ENCODE measurements at places on chromosomes 1 and 21.

DNA sequence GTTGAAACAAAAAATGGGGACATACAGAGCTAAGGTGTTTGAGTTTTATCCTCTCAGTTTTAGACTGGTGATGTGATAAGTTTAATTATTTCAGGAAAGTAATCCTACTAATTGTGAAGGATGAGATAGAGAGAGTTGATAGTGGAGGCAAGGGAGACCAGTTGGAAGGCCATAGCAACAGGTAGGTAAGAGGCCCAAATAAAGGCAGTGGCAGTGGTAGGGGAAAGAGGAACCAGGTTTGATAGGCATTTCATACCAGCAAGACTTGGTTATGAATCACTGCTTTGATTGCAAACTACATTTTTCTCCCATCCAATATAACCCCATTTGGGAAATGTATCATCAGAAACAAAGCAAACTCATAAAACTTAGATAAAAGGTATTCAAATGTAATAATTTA is 63.1 kb upstream of the SH3GLB1 start:
- DNase-seq: no peak

DNA sequence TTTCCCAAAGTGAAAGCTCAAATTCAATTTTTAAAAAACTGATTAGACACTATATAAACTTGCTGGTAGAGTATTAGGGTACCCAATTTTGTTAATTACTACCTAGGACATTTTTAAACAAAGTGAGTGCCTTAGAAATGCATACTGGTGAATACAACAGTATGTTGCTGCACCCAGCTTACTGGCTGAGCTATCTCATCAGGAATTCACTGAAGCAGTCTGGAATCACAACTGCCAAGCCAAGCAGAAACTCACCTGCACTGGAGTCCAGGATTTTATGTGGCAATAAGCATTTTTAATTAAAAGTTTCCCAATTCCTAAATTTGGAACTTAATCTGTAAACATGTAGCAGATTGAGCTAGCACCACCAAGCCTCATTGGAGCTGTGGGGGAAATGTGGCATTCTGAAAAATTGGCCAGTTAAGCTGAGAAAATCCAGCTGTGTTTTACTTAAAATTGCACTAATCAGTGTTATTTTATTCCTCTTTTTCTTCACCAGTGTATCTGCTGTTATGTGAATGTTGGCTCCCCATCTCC is 61.8 kb downstream of the CLEC20A start:
- no peak for DNase-seq

GRCh38 chr1:114510274-114511031 is 550 bp downstream of the TRIM33 start:
- DNase-seq: peak; percentile 51

- no peak for DNase-seq
These were observed 17.4 kb downstream of the DYNLT5 start for GRCh38 chr1:66769512-66770229.

GRCh38 chr1:14108356-14109275 is 408.6 kb downstream of the PRDM2 start:
- no peak for DNase-seq

- no peak for DNase-seq
These were observed 28.5 kb upstream of the RNF2 start for GRCh38 chr1:185016880-185017279.

GRCh38 chr1:61042466-61043009 is 39.8 kb upstream of the NFIA start:
- DNase-seq: no peak

- DNase-seq: no peak
These were observed 47.4 kb upstream of the DOCK7 start for GRCh38 chr1:62735491-62736171.

- peak; percentile 56 for DNase-seq
These were observed 263.6 kb downstream of the DUSP10 start for GRCh38 chr1:221478050-221478949.

- no peak for DNase-seq
These were observed 579.6 kb downstream of the AMY1C start for GRCh38 chr1:104329278-104329677.

DNA sequence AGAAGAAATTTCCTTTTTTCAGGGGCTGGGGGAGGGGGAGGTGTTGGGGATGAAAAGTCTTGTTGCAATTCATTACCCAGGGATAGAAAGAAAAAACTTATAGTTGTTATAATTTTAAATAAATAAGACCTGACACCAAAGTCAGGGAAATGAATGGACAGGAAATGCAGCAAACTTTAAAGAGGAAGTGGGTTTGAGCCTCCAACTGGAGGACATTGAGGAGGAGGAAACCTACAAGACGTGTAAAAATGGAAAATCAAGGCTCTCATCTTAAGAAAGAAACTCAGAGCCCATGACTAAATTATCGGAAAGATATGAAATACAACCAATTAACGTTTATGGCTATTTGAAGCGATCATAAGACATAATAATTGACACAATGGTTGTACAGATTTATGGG is 54.4 kb downstream of the NIBAN1 start:
- DNase-seq: no peak

DNA sequence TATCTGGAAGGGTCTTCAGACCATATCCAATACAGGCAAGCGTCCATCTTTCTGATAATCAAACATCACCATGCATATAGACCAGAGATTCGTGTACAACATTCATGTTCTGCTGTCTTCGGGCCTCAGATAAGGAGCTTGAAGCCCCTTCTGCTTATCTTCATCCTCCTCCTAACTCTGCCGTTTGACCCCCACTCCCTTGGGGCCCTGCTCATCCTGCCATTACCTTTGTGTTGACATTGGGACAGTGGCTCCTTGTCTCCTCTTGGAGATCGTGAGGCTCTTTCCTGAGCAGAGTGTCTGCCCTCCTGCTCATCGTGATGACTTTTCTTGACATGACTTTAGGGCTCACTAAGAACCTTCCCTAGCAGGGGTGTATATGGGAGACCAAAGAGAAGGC is 37.3 kb downstream of the ACTL8 start:
- no peak for DNase-seq

DNA sequence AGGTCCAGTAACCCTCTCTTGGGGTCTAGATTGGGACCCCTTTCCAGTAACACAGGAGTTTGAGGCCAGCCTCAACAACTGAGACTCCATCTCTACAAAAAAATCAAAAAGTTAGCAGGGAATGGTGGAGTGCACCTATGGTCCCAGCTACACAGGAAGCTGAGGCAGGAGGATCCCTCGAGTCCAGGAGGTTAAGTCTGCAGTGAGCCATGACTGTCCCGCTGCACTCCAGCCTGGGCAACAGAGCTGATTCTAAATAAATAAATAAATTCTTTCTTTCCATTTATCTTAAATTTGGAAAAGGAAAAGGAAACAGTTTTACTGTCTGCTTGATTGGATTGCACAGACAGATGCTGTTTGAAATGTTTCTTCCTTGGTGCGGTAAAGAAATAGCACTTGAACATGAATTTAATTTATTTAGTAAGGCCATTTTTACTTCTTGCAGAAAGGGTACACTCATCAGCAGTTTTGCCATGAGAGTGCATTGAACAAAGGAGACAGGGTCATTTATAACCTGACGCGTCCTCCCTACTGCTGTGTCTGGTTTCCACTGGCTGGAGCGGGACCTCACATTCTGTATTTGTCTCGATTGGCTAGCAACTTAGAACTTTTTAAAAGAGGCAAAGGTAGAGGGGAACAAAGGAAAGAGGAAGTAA is 37.0 kb upstream of the ZNF496 start:
- no peak for DNase-seq

DNA sequence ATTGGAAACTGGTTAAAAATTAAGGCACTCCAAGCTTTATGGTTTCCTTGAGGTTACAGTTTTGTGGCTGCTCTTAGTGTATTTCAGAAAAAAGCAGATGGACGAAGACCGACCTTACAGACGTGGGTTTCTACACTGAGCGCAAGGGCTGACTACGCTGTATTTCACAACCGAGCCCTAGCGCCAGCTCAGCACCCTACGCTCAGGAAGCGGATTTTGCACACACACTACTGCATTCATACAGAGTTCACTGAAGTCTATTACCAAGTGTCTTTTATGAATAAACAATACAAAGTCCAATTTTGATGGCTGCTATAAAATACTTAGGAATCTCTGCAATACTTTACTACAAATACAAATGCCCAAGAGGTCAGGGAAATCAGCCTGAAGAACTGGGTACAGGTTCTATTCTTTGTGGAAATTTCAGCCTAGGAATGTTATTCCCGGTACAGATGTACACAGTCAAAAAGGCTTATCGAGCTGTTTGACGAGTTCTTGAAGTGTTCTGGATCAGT is 23.8 kb downstream of the PTTG1IP start:
- no peak for DNase-seq

DNA sequence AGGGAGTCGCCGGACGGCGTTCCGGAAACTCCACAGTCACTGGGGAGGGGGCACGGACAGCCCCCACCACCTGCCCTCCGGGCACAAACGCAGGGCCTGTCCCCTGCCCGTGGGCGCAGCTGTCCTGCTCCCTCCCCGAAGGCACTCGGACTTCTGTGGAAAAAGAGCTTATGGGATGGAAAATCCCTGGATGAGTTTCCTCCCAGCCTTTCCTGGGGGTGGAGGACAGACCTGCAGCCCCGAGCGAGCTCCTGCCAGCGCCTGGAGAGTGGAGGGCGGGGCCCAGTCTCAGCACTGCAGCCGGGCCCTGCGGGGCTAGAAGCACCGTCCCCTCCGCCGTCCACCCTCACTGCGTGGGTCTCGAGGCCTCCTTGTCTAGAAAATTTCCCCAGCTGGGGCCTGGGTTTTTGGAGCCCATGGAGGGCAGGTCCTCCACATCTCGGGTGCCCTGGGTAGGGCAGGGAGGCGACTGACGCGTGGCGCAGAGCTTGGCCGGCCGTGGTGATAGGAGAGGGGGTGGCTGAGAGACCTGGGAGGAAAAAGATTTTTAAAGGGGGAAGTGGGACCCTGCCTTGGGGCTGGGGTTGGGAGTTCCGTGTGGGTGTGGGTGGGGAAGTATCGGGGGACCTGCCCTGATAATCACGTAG is 6.4 kb upstream of the COL6A1 start:
- DNase-seq: peak; percentile 76

DNA sequence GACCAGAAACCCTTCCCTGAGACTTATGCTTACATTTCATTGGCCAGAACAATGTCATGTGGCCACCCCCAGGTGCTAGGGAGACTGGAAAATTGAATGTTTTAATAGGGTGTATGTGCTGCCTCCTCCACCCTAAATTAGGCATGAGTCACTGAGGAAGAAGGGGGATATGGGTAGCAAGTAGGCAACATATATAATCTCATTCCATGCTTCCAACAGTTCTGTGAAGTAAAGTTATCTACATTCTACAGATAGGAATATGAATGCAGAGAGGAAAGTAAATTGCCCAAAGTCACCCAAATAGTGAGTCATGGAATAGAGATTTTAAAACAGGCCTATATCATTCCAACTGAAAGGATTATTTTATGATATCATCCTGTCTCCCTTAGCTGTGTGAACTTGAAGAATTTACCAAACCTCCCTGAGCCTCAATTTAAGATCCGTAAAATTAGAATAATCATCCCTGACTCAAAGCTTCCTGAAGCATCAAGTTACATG is 168.6 kb upstream of the FGGY start:
- no peak for DNase-seq

- DNase-seq: no peak
These were observed 66.7 kb downstream of the TEX35 start for GRCh38 chr1:178579562-178579961.

- no peak for DNase-seq
These were observed 1.9 kb upstream of the TPM3 start for GRCh38 chr1:154193821-154194220.

DNA sequence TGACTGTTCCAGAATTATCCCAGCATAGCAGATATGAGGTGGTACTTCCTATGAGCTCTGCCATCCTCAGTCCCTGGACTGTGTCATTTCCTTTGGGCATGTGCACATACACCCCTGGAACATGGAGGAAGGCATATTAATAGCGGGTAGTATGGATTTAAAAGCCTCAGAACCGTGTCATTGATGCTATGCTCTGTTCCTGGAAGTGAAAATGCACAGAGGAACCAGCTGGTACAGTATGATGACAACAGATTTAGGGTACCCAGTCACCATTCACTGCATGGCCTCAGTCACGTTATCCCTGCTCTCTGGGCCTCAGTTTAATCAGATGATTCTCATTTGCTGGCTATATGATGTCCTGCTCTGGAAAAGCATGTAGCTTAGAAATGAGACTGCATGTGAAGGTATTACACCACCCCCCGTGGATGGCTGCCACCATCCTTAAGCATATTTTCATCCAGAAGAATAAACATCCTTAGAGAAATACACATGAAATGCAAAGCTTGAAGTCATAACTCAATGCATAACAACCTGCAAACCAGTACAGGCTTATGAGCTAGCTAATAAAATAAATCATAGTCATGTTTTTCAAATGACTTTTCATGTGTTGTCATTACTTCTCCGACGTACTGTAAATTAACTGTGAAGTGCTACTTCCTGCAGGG is 37.8 kb downstream of the SETD4 start:
- no peak for DNase-seq

DNA sequence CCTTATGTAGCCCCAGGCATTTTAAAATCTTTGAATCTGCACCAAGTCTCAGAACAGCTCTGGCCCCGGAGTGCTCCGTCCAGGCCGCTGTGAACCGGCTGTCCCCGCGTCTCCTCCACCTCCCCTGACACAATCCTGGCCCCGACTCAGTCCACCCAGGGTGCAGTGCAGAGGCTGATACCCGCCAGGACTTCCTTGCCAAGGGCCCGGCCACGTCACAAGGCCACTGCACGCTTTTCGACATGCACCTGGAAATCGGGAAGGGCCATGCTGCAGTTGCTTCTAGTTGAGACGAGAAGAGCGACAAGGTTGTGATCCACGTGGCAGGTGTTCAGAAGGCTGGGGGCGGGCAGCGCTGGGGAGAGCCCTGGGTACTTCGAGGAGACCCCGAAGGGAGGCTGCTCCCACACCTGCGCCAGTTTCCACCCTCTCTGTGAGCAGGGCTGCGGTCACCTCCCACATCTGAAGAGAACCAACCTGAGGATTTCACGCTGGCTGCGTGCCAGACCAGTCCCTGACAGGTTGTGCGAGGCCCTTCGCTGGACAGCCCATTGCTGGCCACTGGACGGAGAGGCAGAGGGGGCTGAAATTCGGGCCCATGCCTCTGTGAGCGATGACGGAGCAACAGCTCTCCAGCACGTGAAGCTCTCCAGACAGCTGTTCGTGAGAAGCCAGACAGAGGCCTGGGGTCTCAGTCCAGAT is 6.7 kb downstream of the VWA1 start:
- DNase-seq: no peak

DNA sequence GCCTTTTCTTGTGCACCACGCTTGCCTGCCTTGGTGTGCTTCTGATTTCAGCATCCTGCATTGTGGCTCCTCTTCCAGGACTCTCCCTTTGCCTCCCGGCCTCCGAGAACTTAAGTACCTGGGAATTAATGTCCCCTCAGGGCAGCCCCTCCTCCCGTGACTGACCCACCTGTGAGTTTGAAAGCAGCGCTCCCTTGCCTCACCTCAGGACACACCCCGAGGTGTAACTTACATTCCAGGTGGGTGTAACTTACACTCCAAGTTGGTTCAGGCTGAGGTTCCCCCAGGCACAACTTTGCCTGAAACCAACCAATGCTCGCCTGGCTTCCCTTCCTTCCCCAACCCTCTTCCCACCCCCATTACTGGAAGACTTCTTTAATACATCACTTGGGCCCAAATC is 161.4 kb downstream of the KAZN start:
- no peak for DNase-seq
